ENCODE measurements at places on chromosomes 2 and 18. TPM values are rescaled to one million over a fixed set of nuclear protein-coding genes. Genes with fewer than 3 reads are reported as not detected.

GRCh38 chr18:59633961-59634485 is 63.2 kb downstream of the CCBE1 start:
- DNase-seq = no peak

GRCh38 chr2:19706332-19706731 is 195.5 kb downstream of the TTC32 start:
- no peak for DNase-seq

The RGPD3 gene
- polyA plus RNA-seq = 0.09 TPM

The TMEM247 gene
- polyA plus RNA-seq = not detected
